ENCODE measurements at places on chromosomes 3 and 15. TPM values are rescaled to one million over a fixed set of nuclear protein-coding genes. Genes with fewer than 3 reads are reported as not detected.

XYLB gene
- polyA plus RNA-seq = 0.50 TPM

STRIT1 gene
- polyA plus RNA-seq = 1.1 TPM

MYH15 gene
- polyA plus RNA-seq = 0.71 TPM

NRROS gene
- polyA plus RNA-seq = not detected

NPAP1 gene
- 0.40 TPM for polyA plus RNA-seq

CLDN18 gene
- not detected for polyA plus RNA-seq

P2RY13 gene
- not detected for polyA plus RNA-seq

CCR3 gene
- polyA plus RNA-seq = not detected

TGM4 gene
- not detected for polyA plus RNA-seq

TM6SF1 gene
- 0.16 TPM for polyA plus RNA-seq

CLRN1 gene
- 0.18 TPM for polyA plus RNA-seq

PPP4R2 gene
- polyA plus RNA-seq = 53.0 TPM

RAD51 gene
- polyA plus RNA-seq = not detected

GOLGA6L1 gene
- not detected for polyA plus RNA-seq

MEX3B gene
- polyA plus RNA-seq = 38.8 TPM

PPM1L gene
- polyA plus RNA-seq = 28.3 TPM

HEMK1 gene
- polyA plus RNA-seq = 36.8 TPM

RHCG gene
- polyA plus RNA-seq = 0.32 TPM

UBE2E2 gene
- polyA plus RNA-seq = 13.6 TPM

FANCD2OS gene
- not detected for polyA plus RNA-seq

LYSMD2 gene
- 8.3 TPM for polyA plus RNA-seq

COPG1 gene
- 75.0 TPM for polyA plus RNA-seq

RBP2 gene
- not detected for polyA plus RNA-seq

Measured in neural cell (in vitro differentiated cells).